T-helper 1 cell (primary cell): ENCODE measurements at places on chromosomes 11 and 22.

DNA sequence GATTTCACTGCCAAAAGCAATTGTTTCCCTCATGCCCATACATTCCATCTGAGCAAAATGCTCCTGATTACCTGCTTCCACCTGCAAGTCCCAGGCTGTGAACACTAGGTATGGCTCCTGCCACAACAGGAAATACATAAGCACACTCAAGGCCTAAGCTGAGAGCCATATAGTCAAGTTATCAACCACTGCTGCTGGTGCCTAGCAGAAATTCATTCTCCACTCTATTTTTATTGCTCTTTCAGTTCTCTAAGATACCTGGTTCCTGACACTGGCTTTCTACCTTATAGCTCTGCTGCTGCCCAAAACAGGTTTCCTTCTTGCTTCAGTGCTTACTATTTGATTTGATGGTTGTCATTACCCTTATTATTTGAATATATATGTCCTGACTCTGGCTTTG lies 31.6 kb downstream of the SLC36A4 start:
- DNase-seq: no peak

DNA sequence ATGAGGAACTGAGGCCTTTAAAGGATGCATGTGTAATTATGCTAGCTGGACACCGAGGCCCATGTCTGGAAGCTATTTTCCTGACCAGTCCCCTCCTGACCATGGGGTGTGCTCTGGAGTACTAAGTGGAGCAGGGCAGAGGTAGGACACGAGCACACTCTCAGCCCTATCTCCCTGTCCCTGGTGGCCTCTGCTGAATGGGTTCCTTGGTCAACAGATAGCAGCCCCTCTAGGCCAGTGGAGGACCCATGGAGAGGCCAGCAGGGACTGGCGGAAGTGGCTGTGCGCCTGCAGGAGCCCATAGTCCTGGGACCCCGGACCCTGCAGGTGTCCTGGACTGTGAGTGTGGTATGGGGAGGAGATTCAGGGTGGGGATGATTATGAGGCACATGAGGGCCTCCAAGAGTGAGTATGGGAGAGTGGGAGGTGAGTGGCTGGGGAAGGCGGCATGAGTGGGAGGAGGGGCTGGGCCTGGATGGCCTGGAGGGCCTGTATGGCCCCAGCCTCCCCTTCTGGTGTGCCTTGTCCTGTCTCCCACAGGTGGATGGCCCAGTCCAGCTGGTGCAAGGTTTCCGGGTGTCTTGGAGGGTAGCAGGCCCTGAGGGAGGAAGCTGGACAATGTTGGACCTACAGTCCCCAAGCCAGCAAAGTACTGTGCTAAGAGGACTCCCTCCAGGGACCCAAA lies 9.5 kb downstream of the ROBO3 start:
- no peak for DNase-seq

GRCh38 chr22:30277547-30278344 lies 11.1 kb upstream of the OSM start:
- DNase-seq: no peak

DNA sequence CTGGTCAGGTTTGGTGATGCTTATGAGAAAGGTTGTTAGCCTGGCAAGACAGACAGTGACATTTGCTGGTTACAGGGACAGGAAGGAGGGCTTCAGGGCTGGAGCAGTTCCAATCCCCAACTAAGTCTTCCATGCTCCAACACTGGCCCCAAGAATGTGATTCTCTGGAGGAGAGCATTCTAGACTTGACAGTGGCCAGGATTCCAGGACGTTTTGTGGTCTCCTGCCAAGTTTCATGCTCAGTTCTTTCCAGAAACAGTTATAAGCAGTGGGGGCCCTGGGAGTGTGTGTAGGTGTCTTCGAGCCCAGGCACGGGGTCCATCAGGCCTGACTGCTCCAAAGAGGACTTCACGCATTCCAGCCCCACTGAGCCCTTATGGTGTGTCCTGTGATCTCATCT lies 8.9 kb upstream of the GRK3 start:
- DNase-seq: no peak

DNA sequence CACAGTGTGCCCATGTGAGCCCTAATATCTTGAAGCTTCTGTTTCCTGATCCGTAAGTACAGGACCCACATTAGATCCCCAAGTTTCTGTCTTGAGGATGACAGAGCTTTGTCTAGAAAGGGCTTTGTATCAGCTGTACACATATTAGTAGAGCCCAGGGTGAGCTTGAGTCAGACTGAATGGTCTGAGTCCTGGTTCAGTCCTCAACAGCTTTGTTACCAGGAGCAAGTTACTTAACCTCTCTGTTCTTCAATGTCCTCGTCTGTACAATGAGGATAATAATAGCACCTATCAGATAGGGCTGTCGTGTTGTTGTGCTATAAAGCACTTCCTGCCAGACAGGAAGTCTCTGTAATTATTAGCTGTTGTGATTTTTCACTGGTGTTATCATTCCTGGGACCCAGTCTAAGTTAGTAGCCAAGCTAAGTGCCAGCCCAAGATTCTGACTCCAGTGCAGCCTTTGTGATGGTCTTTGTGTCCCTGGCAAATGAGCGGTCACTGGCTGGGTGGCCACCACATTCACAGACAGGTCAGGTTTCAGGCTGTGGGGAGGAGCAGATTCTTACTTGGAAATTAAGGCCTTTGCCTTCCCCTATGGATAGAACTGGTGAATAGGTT lies 6.8 kb downstream of the TOM1 start:
- DNase-seq: no peak

GRCh38 chr11:126996036-126996804 lies 4.3 kb downstream of the KIRREL3 start:
- no peak for DNase-seq

DNA sequence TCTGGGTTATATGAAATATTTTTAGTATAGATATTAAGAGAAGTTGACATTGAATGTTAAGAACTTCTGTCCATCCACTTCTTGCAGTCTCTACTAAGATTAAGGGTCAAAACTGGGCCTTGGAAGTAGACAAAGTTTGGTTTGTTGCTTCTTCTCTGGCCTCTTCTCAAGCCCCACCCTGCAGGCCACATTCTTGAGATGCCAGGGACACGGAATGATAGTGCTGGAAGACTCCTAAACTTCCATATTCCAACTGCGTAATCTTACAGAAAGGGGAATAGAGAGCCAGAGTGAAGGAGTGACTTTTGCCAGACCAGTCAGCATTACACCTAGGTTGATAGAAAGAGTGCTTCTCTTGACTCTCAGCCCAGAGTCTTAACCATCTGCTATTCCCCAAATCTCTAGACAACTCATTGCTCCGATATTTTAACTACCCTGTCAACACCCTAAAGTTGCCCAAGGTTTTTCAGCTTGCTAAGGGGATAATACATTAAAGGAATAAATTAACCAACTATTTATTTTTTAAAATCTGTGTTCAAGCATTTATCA lies 136.4 kb upstream of the SYN3 start:
- DNase-seq: no peak

GRCh38 chr11:62747475-62748160 lies 6.3 kb downstream of the ZBTB3 start:
- no peak for DNase-seq

DNA sequence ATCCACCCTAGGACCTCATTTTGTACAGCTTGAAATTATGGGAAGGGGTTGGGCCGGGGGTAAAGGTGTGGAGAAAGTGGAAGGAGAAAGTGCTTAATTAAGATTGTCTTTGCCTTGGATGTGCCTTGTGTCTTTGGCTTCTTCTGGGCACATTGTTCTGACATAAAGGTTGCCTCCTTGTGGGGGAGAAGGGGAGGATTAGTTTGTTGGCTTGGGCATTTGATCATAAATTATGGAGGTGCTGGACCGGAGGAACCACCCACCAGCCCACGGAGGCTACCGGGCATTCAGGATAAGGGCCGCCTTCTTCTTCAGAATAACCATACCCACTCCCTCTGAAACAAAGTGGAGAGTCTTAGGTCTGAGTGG lies 1.3 kb downstream of the PAFAH1B2 start:
- no peak for DNase-seq
